Fibroblast of skin of left biceps (primary cell): ENCODE measurements at places on chromosomes 7 and 10.

DNA sequence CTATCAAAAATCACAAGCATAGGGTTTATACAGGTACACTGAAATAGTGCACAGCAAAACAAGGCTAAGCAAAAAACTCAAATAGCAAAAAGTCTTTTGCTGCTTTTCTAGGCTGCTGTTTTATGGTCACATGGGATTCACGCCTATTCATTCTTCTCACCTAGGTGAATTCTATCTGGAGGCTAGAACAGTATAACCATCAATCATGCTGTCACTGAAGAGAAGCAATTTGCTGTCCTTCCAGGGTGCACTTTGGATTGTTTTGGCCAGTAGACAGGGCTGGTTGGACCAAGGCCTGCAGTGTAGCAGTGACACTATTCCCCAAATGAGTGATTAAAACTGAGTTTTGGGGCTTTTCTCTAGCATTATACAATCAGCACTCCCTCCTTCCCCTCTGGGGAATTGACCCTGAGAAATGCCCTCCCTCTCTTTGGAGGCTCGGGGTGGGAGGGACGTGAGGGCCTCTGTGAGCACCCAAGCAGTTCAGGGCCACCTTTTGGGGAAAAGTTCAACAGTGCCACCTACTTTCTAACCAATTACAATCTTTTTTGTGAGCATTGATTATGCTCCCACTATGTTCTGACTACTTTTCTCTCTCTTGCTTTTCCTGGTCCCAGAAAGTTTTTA lies 16.2 kb upstream of the SND1 start:
- no peak for DNase-seq

GRCh38 chr7:138352570-138353461 lies 107.2 kb upstream of the TRIM24 start:
- no peak for DNase-seq

- no peak for DNase-seq
These were observed 203.4 kb downstream of the KIF20B start for GRCh38 chr10:89904755-89905154.

- no peak for DNase-seq
These were observed 1.0 kb upstream of the DENND2A start for GRCh38 chr7:140641524-140642195.

DNA sequence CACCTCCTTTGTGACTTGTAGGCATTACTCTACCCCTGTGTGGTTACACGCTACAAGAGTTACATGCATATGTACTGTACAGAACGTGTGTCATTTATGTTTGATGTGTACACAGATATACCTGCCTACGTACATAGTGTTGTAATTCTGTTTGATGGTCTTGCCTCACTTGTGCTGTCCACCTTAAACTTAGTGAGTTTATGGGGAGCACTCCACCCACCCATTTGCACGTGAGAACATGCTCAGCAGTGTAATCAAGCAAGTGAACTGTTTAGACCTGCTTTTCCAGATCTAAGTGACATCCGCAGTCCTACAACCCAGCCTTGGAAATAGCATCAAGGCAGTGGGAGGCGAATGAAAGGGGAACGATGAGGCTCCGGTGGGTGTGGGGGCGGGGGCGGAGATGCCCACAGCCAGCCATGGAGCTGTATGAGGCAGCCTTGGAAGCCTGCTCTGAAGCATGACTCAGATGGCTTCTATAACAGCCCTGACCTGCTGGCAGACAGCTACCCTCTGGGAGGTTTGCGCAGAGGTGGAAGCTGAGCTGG lies 52.1 kb downstream of the SUFU start:
- no peak for DNase-seq

GRCh38 chr7:91330191-91330808 lies 66.1 kb downstream of the FZD1 start:
- no peak for DNase-seq

GRCh38 chr10:80416479-80417098 lies 8.2 kb downstream of the PRXL2A start:
- peak; percentile 34 for DNase-seq

- no peak for DNase-seq
These were observed 1.8 kb downstream of the GDI2 start for GRCh38 chr10:5811387-5811821.

DNA sequence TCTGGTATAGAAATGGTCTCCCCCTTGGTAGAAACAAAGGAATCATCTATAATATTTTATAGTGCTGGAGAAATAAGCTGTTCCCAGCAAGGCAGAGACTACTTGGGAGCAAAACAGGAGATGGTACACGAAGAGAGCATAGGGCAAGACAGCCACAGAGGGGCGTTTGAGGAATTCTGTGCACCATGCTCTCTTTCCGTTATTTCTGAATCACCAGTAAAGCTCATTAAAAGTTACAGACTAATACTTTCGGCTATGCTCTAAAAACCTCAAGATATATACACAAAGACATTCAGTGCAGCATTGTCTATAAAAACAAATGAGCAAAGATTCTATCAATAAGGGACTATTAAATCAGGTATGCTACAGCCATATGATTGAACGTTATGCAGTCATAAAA lies 68.5 kb upstream of the FHIP2A start:
- DNase-seq: no peak

- no peak for DNase-seq
These were observed 62.9 kb downstream of the PTTG1IP2 start for GRCh38 chr7:90532231-90532929.

- DNase-seq: no peak
These were observed 45.9 kb downstream of the MCMBP start for GRCh38 chr10:119826771-119827170.

- DNase-seq: no peak
These were observed 69.5 kb upstream of the VOPP1 start for GRCh38 chr7:55641811-55642210.

DNA sequence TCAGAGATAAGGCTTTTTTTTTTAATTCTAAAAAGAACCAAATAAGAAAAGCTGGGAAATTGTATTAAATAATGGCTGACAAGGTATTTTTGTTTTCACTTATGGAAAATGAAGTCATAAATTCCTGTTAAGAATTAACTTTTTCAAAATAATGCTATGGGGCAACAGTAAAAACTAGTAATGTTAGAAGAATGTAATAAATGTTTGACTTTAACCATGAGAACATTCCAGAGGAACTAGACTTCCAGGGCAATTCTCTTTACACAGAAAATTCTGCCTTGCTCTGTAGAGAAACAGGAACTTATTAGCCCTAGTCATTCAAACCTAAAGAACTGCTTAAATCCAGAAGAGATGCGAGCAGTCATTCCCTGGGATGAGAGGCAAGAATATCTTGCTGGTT lies 571.1 kb downstream of the IPMK start:
- DNase-seq: peak; percentile 78

DNA sequence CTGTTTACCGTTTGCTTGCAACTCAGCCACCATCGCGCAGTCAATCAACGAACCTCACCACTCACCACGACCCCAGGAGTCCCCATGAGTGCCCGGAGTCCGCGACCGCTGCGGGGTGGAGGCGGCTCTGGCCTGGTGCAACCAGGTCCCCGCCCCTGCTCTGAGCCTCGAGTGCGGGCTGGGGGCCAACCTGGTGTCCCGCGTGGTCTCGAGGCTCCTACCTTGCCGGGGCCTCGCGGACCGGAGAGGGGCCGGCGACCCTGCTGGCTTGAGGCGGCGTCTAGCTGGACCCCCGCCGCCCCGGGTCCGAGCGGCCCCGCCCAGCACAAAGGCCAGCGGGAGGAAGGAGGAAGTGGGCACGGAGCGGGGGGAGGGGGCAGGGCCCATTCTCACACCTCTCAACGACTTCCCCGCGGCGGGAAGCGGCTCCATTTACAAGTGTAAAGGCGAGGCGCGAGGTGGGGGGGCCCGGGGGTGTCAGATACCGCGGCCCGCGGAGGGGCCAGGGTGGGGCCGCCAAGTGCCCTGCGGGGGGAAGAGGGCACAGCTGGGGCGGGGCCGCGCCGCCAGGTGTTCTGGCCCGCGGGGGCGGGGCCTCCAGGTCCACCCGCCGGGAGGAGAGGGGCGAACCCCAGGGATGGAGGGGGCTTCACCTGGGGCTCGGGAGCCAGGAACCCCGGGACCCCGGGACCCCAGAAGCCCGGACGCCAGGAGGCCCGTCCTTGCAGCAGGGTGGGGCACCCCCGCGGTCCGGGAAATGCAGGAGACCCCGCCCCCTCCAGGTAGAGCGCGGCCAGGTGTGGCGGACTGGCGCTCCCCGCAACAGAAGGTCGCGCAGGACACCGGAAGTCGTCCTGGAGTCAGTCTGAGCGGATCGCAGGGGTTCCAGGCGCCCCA lies 8.6 kb downstream of the CTBP2 start:
- no peak for DNase-seq

DNA sequence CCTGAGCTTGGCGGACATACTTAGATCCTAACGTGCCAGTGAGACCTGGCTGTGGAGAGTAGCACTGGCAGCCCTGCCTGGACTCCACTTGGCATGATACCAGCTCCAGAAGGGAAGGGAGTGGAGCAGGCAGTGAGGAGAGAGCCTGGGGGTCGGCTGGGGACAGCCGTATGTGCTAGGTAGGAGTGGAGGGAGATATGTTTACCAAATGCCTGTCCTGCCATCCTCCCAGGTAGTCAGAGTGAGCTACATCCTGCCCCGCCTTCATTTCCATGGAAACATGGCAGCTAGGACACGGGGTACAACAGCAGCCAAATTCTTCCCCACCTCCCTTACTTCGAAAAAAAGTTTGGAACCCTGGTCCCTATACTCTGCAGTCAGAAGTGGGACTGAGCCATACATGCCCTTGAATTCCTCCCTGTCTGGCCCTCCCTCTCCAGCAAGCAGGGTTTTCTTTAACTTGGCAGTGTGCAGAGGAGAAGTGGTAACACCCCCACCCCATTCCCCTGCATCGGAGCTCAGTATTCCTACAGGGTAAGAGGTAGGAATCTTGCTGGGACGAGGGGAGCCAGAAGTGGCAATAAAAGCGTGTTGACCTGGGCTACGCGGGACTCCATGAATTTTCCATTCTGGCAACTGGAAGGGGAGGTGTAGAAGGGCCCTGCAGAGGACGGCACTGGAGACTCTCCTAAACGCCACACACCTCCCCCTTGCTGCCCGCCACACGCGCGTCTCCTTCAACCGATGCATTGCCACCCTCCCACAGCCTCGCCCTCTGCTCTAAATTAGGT lies 20.0 kb upstream of the SMO start:
- DNase-seq: no peak

GRCh38 chr7:130148561-130148960 lies 56.6 kb downstream of the TMEM209 start:
- DNase-seq: no peak

GRCh38 chr7:31076051-31076450 lies 23.9 kb downstream of the ADCYAP1R1 start:
- DNase-seq: no peak

DNA sequence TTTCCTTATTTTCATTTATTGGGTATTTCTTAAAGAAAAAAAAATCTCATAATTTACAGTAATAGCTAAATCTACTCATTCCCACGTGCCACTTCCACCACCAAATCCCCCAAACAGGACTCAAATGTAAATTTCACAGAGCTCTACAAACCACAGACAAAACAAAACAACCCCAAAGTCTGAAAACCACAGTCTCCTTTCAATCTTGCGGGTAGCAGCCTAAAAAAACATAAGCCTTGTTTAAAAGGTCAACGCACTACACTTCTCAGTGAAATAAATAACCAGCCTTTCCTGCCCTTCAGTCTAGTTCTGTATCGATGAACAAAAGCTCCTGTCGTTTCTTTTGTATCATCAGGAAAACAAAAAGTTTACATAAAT lies 121.8 kb upstream of the AFAP1L2 start:
- no peak for DNase-seq

DNA sequence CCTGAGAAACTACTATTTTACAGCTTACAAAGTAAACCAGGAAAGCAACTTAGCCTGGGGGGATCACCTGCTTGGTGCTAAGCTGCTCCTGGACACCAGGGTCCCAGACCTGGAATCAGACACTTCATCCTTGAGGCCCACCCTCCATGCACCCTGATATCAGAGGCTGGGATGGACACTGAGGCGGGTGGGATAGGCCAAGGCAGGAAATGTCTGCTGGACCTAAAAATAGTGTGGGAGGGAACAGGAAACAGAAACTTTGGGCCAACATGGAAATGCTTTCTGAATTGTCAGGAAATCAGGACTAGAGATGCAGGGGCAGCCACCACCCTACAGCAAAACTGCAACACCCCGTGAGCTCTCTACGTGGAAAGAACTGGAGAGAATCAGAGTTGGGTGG lies 101.5 kb upstream of the PODXL start:
- no peak for DNase-seq
